Activated naive CD8-positive, alpha-beta T cell treated with anti-CD3 and anti-CD28 coated beads, Interleukin-2, amount 50 U/mL, for 24 hours (primary cell): ENCODE measurements at places on chromosomes 3 and 15.

- DNase-seq: no peak
Measured at GRCh38 chr15:51322621-51323296, 15.6 kb downstream of the CYP19A1 start.

- no peak for DNase-seq
Measured at GRCh38 chr15:62119227-62119864, 45.7 kb downstream of the C2CD4B start.

GRCh38 chr3:60536420-60536819 is 714.8 kb downstream of the FHIT start:
- DNase-seq: no peak

GRCh38 chr3:185070491-185071286 is 82.2 kb downstream of the C3orf70 start:
- no peak for DNase-seq

GRCh38 chr3:39443530-39443929 is 23.9 kb upstream of the MOBP start:
- DNase-seq: no peak
